Activated naive CD8-positive, alpha-beta T cell treated with anti-CD3 and anti-CD28 coated beads for 36 hours (primary cell): ENCODE measurements at places on chromosomes 4 and X.

DNA sequence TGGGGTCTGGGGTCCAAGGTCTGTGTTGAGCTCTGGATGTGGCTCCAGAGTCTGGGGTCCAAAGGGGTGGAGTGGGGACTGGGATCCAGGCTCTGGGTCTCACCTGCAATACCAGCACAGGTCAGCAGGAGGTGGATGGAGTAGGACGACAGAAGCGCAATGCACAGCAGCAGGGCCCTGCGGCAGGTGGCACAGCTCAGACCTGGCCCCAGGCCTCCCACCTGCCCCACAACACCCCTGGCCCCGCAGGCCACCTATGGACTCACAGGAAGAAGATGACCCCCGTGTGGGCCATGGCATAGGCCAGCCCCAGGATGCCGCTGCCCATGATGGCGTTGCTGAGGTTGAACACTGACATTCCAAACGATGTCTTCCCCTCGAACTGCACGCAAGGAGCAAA, 3.4 kb downstream of the SLC38A5 start:
- peak overlapping the region; percentile 96 for H3K27ac ChIP-seq
- peaks cover 29% of the 10 kb centered on the region for H3K4me1 ChIP-seq
- DNase-seq = peak; percentile 39

DNA sequence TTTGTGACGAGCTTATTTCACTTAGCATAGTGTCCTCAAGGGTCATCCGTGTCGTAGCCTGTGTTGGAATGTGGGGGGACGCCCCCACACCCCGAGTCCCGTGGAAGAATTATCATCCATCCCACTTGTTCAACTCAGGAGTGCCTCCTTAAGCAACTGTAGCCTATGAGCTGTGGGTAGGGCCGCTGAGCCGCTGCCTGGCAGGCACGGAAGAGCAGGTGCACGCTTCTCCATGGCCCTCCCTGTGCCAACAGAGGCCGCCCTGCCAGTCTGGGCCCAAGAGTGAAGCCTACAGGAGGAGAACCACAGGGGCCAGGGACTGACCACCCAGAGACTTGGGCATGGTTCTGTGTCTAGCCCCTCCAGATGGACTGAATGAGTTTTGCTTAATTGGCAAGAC, 2.3 kb upstream of the RGS12 start:
- peaks cover 50% of the 10 kb centered on the region for H3K27me3 ChIP-seq
- H3K27ac ChIP-seq = no peak overlapping the region
- H3K36me3 ChIP-seq = no peaks in the 10 kb centered on the region
- peaks cover 6% of the 10 kb centered on the region for H3K4me1 ChIP-seq

DNA sequence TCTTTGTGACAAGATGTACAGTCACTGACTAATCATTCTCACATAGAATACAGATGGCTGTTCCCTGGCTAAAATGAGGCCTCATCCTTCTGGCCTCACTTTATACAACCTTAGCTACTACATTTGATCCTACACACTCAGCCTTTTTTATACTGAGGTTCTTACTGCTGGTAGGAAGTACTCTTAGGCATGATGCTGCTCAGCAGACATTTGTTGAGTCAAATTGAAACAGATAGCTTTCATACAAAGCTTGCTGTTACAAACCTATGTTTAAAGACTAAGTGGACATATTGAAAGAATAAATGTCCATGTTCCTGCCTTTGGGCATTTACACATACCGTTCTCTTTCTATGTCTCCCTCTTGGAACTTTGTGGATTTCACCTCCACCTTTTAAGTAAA, 154.9 kb downstream of the NPFFR2 start:
- no peak for DNase-seq
- no peak overlapping the region for H3K4me3 ChIP-seq
- H3K4me1 ChIP-seq = no peaks in the 10 kb centered on the region
- H3K36me3 ChIP-seq = no peaks in the 10 kb centered on the region
- H3K27ac ChIP-seq = no peak overlapping the region

- no peak overlapping the region for H3K27ac ChIP-seq
- no peaks in the 10 kb centered on the region for H3K27me3 ChIP-seq
- DNase-seq = no peak
Observed at GRCh38 chrX:120840827-120841226, 34.8 kb downstream of the CT47B1 start.

DNA sequence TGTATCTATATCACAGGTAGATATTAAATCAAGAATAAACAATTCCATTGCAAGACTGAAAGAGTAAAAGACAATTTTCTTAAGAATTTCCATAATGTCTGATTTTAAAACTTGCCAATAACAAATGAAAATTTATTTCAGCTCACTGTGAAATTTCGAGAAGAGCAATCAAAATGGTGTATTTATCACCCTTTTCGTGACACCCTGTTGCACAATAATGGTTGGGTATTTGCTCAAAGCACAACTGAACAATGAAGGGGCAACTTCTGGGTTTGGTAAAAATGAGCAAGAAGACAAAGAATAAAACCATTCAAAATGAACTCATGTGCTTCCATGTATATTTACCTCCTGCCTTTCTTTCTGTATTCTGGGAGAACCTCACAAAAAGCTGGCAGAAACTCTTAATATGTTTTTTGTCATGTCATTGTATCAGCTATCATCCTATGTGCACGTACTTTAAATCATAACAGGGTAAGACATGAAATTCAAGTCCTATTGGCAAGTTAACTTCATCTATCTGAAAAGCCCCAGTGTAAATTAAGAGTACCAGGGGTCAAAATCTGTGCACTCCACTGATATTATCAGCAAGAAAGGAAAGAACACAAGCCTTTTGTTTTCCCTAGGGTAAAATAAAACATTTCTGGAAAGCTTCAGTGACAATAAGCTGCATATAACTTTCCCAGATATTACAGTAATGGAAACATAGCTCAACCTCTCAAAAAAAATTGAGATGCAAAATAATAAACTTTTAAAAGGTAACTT, 126.9 kb upstream of the CBR4 start:
- DNase-seq = no peak
- H3K4me1 ChIP-seq = no peaks in the 10 kb centered on the region
- no peaks in the 10 kb centered on the region for H3K27me3 ChIP-seq
- no peak overlapping the region for H3K27ac ChIP-seq

DNA sequence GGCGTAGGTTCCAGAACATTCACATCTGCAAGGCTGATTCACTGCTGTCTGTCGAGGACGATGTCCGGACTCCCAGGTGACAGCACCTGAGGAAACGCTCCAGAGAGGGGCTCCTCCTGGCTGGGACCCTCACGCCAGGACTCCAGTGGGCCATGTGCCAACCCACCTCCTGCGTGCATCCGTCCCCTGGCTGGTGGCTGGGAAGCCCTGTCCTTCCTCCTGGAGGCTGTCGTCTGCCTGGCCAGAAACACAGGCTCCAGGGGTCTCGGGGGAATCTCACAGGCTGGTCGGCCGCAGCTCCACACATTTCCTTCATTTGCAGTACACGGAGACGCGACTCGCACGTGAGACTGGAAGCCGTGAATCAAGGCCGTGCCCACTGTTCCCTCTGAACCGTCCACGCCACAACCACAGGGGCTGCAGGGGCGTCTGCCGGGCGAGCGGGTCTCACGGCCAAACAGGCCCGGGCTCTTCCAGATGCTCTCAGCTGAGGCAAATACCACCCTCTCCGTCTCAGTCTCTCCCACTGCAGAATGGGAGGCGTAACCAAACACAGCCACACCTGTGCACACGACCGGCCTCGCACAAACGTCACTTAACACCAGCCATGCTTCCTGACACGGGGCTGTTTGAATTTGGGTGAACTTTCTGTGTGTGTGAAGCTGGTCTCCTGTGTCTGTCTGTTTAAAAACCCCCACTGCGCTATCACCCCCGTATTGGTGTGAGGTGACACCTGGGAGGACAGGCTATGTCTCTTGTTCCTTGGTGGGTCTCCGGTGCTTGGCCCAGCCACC, 38.7 kb upstream of the MXD4 start:
- DNase-seq = no peak
- no peak overlapping the region for H3K27ac ChIP-seq
- peaks cover 21% of the 10 kb centered on the region for H3K4me1 ChIP-seq

DNA sequence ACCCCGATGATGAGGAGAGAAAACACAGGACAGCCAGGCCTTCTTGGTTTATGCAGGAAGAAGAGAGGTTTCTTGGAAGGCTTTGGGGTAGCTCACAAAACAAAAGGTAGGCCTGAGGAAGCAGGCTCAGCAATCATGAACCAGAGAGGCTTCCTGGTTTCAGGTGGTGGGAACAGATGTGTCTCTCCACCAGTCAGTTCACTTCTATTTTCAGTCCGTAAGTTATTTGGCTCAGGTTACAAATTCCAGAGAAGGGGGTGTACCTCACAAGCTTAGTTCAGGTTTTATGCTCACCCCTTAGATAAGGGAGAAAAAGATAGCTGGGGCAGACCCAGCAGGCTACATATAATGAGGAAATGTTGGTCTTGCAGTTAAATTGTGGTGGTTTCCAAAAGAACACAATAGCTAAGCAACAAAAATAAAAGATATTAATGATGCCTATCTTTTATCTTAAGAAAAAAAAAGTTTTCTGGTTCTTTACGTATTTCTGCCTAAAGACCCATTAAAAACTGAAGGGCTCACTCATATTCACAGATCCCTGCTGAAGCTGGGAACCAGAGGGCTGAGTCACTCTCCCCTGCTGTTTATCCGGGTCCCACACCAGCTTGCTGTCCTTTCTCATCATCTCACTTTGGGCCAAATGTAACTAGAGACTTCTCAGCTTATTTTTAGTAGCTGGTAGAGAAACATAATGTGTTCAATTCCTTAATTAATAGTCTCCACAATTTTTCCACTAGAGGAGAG, 177.0 kb downstream of the CAMK2D start:
- no peaks in the 10 kb centered on the region for H3K27me3 ChIP-seq
- peaks cover 13% of the 10 kb centered on the region for H3K4me1 ChIP-seq
- peaks cover 41% of the 10 kb centered on the region for H3K36me3 ChIP-seq
- no peak for DNase-seq
- no peak overlapping the region for H3K27ac ChIP-seq

DNA sequence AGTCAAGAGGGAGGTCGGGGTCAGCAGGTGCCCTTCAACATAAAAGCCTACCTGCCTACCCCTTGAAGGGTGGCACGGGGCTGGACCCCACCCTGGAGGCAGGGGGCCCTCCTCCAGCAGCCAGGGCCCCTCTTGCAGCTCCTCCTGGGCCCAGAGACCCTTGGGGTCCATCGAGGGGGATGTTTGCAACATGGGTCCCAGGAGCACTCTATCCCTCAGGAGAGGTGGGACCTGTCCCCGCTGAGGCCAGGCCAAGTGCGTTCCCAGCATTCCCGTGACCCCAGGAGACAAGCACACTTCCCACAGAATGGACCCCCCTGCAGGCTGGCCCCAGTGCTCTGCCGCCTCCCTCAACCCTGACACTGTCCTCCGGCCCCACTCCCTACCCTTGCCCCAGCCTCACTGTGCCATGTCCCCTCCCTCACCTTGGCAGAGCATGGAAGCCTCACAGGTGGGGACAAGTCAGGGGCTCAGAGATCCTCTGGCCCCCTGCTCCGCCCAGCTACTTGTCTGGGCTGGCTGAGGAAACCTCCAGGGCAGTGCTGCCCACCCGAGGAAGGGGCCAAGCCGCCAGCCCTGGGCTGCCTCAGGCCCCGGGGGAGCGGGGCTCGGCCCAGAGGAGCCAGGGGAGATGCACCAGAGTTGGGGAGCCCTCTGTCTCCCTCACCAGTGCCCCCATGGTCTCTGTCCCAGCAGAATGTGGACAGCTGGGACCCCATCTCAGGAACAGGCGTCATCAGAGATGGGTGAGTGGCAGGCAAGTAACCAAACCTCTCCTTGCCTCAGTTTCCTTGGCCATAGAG, 2.2 kb downstream of the MXD4 start:
- no peaks in the 10 kb centered on the region for H3K27me3 ChIP-seq
- DNase-seq = peak; percentile 0
- no peaks in the 10 kb centered on the region for H3K36me3 ChIP-seq
- no peak overlapping the region for H3K4me3 ChIP-seq

DNA sequence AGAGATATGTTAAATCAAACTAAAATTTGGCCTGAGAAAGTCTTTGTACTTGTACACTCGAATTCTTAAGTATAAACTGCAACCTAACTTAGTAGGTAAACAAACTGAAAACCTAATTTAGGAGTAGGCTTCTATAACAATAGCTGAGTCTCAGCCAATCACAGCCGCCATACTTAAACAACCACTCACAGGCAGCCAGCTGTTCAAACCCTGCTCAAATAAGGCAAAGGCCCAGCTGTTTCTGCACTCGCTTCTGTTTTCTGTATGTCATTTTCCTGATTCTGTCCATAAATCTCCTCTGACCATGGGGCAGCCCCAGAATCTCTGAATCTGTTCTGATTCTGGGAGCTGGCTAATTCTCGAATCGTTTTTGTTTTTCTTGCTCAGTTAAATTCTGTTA, 7.8 kb upstream of the PLS3 start:
- H3K4me3 ChIP-seq = no peak overlapping the region
- H3K27ac ChIP-seq = no peak overlapping the region
- H3K4me1 ChIP-seq = no peaks in the 10 kb centered on the region
- no peak for DNase-seq

DNA sequence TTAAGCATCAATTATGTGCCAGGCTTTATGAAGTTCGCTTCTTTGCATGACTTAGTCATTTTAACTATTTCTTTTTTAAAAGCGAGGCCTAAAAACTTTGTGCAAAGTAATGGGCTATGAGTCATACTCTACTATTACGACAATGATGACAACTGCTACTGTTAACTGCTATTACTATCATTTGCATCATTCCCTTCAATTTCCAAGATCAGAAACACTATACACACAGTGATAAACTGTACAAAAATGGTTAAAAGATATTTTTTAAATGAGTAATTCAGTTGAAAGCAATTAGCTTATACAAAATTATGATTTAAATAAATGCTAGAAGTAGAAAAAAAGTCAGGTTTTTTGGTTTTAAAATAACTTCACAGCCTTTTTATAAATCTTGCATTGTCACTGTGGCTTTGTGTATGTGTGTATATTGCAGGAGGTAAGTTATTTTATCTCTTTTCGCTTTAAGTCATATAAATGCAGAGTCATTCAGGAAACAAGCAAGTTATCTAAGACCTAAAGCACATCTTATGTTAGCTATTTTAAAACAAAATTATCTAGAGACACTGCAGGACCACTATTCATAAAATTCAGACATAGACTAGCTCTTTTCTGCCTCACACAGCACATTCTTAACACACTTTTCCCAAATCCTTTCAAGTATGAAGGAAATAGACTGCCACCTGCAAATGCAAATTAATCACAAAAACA, 18.5 kb upstream of the CXCL3 start:
- H3K27ac ChIP-seq = no peak overlapping the region
- no peak for DNase-seq
- no peak overlapping the region for H3K4me3 ChIP-seq

- H3K27me3 ChIP-seq = peaks cover 18% of the 10 kb centered on the region
- no peaks in the 10 kb centered on the region for H3K36me3 ChIP-seq
- H3K27ac ChIP-seq = no peak overlapping the region
- no peak overlapping the region for H3K4me3 ChIP-seq
Observed at GRCh38 chr4:141339391-141339790, 118.7 kb downstream of the ZNF330 start.

DNA sequence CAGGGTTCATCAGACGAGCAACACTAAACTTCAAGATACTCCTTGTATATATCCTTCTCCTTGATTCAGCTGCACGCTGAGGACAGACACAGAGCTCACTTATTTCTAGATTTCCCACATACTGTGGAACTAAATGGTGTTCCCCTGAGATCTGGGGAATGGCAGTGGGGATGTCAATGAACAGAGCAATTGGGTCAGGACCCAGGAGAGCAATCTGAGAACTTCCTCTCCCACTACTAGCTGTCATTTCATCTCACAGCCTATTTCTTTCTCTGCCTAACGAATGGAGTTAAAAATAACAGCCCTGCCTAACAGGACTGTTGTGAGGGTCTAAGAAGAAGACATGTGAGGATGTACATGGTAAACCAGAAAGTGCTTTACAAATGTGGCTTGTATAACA, 10.7 kb downstream of the NAAA start:
- H3K4me1 ChIP-seq = no peaks in the 10 kb centered on the region
- no peak for DNase-seq
- peaks cover 6% of the 10 kb centered on the region for H3K36me3 ChIP-seq
- no peaks in the 10 kb centered on the region for H3K27me3 ChIP-seq
- no peak overlapping the region for H3K4me3 ChIP-seq
